ENCODE measurements at places on chromosomes 7 and 10.
A peak's percentile ranks its signal among the peaks of the same experiment; 100 is the strongest.

DNA sequence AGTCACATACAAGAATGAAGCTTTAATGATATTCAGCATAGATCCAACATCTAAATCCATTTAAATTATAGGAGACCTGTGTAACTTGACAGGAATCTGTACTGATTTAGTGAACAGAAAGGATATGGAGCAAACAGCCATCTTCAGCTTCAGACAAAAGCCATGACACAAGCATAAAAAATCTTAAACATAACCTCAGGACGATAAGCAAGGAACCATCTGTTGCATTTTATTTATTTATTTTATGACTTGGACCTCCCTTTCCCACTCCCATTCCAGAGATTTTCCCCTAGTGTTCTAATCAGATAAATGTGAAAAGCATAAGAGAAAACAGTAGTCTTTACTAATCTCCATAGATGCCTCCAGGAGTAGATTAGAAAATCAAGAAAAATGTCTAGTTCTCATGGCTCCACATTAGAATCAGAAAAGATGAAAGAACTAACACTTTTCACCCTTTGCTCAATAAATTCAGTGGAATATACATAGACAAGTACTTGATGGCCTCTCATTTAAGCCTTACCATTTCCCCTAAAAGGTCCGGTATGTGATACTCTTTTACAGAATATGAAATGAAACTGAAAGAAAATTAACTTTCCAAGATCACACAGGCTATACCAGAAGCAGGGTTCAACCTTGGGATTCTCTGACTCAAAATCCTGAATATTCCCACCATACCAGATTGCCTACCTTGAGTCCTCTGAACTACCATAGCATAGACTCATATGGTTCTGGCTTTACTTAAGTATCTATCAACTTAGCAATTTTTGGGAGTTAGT is 15.2 kb downstream of the CACNA2D1 start:
- no peak for DNase-seq

DNA sequence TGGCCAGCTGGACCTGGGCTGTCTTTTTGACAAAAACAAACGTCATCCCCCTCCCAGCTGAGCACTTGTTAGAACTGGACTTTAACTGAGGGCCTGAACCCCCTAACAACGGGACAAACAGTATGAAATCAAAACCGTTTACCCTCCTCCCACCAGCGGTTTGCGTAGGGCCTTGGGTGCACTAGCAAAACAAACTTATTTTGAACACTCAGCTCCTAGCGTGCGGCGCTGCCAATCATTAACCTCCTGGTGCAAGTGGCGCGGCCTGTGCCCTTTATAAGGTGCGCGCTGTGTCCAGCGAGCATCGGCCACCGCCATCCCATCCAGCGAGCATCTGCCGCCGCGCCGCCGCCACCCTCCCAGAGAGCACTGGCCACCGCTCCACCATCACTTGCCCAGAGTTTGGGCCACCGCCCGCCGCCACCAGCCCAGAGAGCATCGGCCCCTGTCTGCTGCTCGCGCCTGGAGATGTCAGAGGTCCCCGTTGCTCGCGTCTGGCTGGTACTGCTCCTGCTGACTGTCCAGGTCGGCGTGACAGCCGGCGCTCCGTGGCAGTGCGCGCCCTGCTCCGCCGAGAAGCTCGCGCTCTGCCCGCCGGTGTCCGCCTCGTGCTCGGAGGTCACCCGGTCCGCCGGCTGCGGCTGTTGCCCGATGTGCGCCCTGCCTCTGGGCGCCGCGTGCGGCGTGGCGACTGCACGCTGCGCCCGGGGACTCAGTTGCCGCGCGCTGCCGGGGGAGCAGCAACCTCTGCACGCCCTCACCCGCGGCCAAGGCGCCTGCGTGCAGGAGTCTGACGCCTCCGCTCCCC is at the start of gene IGFBP1:
IGFBP1 (plus strand) TSS at position 304 of the 808 bp plus-strand sequence; CDS start at position 469, 165 bp downstream.
- peak; percentile 66 for DNase-seq

- no peak for DNase-seq
Observed at GRCh38 chr7:75922966-75923603, 8.1 kb downstream of the POR start.

- DNase-seq: no peak
Observed at GRCh38 chr10:70228491-70228890, 4.7 kb downstream of the PPA1 start.

DNA sequence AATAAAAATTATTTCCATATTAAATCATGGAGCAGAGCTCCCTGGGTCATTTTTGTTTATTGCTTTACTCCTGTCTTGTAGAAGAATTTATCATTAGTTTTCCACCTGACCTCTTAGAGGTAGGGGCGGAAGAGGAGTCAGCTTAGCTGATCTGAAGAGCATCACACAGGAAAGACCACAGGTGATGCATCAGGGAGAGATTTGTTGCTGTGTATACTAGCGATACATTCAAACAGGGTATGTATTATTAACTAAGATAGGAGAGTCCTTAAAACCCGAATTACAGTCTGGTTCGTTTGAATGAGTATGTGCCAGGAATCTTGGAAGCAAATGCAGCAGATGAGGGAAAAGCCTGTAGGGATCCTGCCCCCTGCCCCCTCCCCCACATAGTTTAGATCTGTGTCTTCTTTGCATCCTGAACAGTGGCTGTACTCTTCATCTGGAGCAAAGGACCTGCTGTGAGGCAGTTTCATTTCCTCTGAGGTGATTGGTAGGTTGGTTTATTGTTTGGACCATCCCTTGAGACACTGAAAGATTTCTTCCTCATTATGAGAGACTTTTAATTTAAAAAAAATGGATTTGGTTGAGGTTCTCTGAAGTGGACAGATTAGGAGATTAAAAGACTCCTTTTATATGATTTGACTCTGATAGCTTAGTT is 177.0 kb downstream of the SND1 start:
- DNase-seq: no peak

DNA sequence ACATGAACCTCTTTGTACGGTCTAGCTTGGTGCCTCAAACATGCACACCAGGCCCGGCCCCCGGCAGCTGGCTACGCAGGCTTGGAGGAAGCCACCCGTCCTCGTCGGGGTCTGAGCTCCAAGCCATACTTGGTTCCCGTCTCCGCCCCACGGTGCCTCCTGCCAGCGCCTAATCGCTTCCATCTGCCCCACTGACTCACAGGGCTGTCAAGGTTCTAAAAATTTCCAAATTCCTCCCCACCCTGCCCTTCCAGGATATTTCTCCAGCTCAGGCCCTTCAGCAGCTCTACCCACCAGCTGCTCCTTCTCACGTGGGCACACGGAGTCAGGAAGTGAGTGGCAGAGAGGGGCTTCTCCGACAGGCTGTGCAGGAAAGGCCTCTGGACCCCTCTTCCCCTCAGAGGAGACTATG is 38.8 kb downstream of the TMEM270 start:
- peak; percentile 92 for DNase-seq

DNA sequence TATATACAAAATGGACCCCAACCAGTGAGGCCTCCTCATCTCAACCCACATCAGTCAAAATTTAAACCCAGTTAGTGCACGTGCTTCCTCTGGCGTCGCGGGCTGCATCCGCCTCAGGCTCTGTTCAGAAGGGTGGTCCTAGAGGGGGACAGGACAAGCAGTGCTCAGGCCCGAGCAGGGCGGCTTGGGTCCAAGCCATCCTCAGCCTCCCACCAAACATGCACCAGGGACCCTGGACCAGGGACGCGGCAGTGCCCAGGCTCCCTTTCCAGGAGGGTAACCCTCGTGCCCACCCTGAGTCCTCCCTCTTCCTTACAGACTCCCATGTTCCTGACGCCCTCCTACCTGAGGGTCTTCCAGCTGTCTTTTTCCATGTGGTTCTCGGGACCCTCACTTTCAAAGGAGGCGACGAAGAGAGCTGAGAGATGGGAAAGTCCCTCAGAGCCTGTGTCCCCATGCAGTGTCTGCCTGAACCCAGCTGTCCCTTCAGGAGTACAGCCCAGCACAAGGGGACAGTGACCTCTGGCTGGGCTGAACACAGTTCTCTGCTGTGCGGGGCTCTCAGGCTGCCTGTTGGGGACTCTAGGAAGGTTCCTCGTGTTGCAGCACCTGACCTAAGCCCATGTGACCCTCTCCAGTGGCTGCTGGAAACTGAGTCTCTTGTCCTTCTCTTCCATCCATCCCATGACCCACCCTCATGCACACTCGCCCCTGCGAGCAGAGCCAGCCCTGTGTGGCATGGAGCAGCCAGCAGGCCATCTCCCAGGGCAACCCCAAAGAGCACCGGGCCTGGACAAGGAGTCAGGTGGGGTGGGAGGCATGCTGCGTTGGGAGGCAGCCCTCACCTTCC is 58.1 kb downstream of the CSGALNACT2 start:
- peak; percentile 37 for DNase-seq

GRCh38 chr10:22338931-22339330 is 6.4 kb upstream of the SPAG6 start:
- no peak for DNase-seq

DNA sequence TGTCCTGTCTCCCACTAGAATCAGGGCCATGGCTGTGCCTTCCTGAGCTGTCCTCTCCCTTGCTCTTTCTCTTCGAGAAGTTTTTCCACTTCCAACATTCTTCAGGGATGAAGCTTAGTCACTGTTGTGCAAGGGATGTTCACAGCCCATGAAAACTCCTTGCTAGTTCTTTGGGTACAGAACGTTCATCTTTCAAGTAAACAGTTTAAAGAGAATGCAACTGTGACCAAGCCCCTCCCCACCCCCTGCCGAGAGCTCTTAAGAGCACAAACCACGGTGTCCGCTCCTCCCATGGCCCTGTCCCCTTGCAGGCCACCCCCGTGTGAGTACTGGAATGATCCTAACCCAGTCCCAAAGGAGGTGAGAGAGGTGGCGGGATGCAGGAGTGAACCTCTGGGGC is 161.1 kb upstream of the RHEB start:
- DNase-seq: no peak

GRCh38 chr7:120988591-120989256 is at the start of gene CPED1:
Gene CPED1 (plus strand): TSS chr7:120988711. CDS start chr7:120989622, 911 bp downstream.
- peak; percentile 81 for DNase-seq

Data from right forelimb (tissue), 1 donor.